Hematopoietic multipotent progenitor cell treated with erythropoietin and hydrocortisone succinate and interleukin-3 and kit ligand, for 15 days (in vitro differentiated cells): ENCODE measurements at places on chromosomes 5 and 9.

GRCh38 chr9:92506184-92506857 lies 24.0 kb upstream of the ASPN start:
- no peak for DNase-seq

DNA sequence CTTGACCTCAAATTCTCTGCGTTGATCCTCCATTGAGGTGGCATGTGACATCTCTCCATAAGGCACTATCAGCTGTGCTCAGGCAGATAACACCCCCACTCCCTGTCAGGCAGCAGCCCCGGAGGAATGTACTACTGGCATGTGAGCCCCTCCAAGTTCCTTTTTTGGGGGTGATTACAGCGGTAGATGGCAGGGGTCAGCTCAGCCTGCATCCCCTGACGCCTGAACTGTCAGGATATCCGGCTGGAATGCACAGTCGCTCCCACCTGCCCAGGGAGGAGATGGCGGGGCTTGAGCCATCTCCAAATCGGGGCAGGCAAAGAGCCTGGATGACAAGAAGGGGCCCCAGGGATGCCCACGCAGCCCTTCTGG lies 40.8 kb downstream of the FAM78A start:
- no peak for DNase-seq

GRCh38 chr9:95755421-95755730 lies 120.1 kb upstream of the ERCC6L2 start:
- no peak for DNase-seq

- DNase-seq = no peak
Measured at GRCh38 chr5:103464835-103465484, 97.6 kb downstream of the NUDT12 start.

- no peak for DNase-seq
Measured at GRCh38 chr5:135149956-135150723, 116.1 kb upstream of the PITX1 start.

DNA sequence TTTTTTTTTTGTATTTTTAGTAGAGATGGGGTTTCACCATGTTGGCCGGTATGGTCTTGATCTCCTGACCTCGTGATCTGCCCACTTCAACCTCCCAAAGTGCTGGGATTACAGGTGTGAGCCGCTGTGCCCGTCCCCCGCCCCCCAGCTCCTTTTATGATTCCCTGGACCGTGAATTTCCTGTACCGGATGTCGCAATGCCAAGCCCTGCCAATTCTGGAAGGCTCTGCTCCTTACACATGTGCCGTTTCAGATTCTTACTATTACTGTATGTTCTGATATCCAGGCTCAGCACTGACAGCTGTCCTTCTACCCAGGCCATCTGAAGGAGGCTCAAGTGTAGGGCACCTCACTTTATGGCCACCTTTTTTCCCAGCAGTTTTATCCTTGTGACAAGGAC lies 100.1 kb downstream of the PLCXD3 start:
- no peak for DNase-seq
